ENCODE measurements at places on chromosomes 12 and 14.

DNA sequence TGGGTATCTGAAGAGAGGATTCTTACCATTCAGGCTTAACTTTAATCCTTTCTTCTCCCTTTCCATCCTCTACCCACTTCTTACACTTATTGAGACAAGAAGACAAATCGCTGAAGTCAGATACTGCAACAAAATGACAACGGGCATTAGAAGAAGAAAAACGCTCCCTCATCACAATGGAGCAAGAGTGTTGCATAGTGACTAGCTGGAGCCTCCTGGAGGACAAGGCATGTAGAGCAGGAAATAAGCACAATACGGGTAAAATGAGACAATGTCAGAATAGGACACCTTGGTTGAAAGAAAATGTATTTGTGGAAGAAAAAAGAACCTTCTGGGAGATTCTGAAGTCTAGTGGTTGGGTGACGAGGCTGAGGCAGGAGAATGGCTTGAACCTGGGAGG lies 501.0 kb downstream of the RERGL start:
- peak; percentile 68 for DNase-seq

- peak; percentile 63 for DNase-seq
These were observed 46.8 kb upstream of the PCED1B start for GRCh38 chr12:47032644-47033043.

DNA sequence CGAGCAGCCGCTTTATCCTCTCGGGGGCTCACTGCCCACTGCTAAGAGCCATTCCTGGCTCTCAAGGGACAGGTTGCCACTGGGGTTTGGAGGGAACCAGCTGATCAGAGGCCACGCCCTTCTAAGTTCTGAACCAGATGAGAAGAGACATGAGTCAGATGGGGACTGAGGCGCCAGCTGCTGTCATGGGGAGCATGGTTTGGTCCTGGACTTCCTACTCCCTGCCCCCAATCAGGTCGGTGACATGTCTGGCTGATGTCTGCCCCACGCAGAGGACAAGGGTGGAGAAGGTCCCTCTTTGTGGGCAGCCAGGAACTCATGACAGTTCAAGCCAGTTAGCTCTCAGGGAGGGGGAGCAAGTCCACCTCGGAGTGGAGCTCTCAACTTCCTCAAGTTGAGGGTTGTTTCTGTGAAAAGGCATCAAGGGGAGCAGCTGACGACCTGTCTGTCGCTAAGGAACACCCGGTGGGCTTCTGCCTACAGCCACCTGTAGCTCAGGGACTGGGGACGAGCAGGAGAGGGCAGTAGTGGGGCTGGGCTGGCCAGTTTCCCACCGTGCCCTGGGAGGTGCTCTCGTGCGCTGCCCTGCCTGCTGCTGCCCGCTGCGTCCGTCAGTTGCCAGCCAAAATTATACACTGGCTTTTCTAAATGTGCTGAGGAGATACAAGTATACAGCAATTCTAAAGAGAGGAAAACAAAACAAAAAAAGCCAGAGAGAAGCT lies 20.5 kb downstream of the PSMC1 start:
- DNase-seq, result no peak

- no peak for DNase-seq
These were observed 397.6 kb downstream of the NUAK1 start for GRCh38 chr12:105740970-105741725.

DNA sequence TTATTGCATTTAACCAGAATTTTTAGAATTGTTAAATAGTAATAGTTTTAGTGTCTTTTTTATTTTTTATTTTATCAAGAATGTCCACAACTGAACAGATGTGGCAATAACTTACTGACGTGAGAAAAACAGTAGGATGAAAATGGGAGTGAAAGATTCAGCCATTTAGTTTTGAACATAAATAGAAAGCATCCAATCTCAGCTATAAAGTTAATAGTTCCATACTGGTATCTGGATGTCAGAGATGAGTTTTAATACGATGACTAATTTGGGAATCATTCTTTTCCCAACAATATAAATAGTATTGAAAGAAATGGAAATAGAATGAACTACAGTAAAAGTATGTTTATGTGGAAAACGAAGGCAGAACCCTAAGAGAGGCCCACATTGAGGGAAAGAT lies 159.4 kb downstream of the EPS8 start:
- no peak for DNase-seq

DNA sequence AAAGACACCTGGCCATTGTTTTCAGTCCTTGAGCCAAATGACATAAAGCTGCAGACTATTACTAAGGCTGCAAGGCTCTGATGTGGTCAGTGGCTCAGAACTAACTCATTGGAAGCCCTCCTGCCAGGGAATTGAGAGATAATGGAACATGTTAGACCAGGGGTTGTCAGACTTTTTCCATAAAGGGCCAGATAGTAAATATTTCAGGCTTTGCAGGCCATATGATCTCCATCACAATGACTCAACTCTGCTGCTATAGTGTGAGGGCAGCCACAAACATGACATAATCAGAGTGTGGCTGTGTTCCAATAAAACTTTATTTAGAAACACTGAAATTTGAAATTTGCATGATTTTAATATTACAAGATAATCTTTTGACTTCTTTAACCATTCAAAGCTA lies 140.3 kb downstream of the TMEM30B start:
- DNase-seq, result no peak

GRCh38 chr14:57485635-57486034 lies 8.0 kb downstream of the CCDC198 start:
- DNase-seq, result no peak

GRCh38 chr12:63964301-63964700 lies 119.8 kb downstream of the SRGAP1 start:
- no peak for DNase-seq

DNA sequence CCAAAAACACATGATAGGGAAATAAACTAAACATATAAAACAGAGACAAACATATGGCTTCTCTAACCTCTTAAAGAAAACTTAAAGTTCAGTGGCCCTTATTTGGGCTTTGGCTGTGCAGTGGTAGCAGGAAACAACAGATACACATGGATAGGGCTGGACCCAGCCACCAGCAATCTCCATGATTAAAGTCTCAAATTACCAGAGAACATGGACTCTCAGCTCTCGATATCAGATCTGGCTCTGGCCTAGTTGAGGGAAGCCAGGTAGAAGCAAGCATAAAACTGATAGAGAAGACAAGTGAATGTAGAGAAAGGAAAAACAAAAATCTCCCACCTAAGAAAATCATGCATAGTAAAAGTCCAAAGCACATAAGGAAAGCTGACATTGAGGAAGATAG lies 164.8 kb downstream of the ITPR2 start:
- DNase-seq, result no peak

DNA sequence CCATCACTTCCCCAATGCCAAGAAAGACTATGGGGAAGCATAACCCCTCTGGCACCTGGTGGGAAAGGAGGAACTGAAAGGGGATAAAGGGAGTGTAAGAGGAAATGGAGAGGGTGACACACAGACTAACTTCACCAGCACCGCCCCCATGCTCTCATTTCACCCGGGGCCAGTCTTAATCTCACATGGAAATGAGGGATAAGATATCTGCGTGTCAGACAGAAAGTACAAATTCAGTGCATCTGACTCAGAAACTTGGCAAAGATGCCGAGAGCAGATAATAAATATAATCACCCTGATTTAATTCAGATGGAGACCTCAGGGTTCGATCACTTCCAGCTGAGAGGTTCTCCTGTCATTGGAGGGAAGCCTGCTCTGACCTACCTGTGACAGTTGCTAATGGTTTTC lies 191.6 kb downstream of the DUSP6 start:
- DNase-seq, result no peak

GRCh38 chr12:12492547-12492946 lies 70.1 kb downstream of the DUSP16 start:
- no peak for DNase-seq

GRCh38 chr12:132029503-132030300 lies 80.0 kb downstream of the EP400 start:
- DNase-seq, result no peak

DNA sequence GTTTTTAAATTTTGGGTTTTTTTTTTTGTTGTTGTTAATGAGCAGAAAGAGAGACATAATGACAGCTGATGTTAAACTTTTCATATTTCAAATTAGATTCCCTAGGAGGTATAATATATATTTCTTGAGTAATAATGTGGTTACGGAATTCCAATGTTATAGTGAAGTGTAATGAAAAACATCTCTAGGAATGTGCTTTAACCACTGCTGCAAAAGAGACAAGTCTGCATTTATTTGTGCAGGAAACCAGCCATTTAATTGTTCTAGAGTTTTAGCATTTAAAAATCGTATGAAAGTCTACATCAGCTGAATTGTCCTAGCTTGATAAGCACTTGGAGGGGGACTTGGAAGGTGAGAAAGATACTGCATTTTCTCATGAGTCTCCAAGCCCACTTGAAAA lies 14.3 kb downstream of the SERPINA10 start:
- no peak for DNase-seq

DNA sequence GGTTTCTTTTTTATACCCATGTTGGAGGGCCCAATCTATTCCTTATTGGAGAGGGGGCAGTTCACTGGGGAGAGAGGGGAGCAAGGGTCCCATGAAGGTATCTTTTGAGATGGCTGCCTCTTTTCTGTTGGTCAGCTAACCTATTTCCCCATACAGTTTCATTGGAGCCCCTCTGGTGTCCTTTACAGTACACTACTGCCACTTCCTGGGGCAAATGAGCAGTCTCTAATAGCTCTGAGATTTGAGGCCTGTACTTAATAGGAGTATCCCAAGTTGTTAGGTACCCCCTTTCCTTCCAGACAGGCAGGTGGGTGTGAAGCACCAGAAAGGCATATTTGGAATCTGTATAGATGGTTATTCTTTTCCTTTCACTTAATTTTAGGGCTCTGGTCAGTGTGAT lies 41.3 kb upstream of the RNU6-8 start:
- no peak for DNase-seq

- peak; percentile 76 for DNase-seq
These were observed 110.5 kb downstream of the ARF6 start for GRCh38 chr14:50003213-50004021.

- no peak for DNase-seq
These were observed 1.3 kb upstream of the KRT79 start for GRCh38 chr12:52835271-52836041.

- peak; percentile 37 for DNase-seq
These were observed 42.2 kb upstream of the FBXO33 start for GRCh38 chr14:39474416-39474911.

- DNase-seq, result peak; percentile 63
These were observed 23.6 kb upstream of the TCL1B start for GRCh38 chr14:95662376-95663186.

- DNase-seq, result no peak
These were observed 180.9 kb downstream of the AEBP2 start for GRCh38 chr12:19620222-19620621.

GRCh38 chr14:95495538-95496025 lies 20.9 kb downstream of the SYNE3 start:
- no peak for DNase-seq

- peak; percentile 8 for DNase-seq
These were observed 57.6 kb downstream of the BRMS1L start for GRCh38 chr14:35883677-35884293.

DNA sequence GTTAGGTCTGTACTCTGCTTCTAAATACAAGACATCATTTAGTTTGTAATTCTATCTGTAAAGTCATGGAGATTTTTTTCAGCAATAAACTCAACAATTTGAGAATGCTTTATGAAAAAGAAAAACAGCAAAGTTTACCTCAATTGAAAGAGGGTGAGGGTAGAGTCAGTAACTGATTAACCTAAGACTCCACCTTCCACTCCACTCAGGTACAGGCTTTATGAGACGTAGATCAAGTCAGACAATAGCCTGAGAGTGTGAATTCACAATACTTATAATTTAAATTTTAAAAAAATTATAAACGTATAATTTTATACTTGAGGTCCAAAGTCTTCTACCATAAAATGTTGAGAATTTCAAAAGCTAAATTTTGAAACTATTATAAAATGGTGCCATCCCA lies 45.9 kb downstream of the BCL2L14 start:
- no peak for DNase-seq

DNA sequence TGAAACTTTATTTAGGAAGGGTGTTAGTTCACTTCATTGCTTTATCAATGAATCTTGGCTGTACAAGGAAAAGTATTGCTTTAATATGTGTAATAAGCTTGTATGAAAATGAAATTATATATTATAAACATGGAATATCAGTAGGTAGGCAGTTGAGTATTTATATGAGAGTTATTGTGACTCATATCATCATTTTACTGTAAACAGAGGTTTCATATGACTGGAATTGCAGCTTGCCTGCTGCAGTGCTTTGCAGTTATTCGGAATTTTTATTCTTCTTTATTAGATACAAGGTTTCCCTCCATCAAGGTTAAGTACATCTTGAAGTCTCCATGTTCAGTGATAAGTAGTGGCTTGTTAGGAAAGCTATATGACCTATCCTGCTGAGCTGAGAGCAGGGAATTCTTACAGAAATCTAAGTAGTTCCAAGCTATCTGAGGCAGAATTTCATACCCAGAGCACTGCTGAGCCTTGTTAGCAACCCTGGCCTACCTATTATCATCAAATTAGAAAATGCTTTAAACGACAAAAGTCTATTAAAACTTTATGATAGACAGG lies 111.2 kb downstream of the MGST1 start:
- DNase-seq, result no peak

DNA sequence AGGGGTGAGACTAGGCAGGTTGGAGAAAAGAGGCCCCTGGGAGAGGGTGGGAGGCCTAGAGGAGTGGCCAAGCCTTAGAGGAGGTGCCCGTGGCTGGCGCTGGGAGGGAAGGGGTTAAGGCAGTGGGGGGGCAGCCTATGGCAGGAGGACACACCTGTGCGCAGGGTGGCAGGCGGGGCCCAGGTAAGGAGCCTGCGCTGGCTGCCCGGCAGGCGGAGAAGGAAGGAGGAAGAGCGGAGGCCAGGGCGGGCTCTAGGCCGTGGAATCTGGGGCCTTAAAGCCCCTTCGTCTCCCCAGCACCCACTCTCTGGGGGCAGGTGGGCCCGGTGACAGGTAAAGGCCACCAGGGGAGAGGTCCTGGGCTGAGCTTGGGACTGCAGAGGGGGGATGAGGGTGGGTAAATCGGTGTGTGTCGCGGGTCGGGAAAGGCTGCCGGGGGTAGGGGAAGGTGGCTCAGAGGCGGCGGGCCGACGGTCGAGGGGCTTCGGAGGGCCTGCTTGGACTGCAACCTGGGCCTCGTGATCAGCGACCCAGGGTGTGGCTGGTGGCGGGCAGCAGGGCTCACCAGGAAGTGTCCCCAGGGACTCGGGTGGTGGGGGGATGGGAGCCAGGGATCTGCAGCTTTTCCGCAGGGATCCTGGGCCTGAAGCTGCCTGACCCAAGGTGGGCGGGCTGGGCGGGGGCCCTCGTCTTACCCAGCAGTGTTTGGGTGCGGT lies 7.3 kb downstream of the PHB2 start:
- DNase-seq, result no peak
